Fibroblast of the aortic adventitia (primary cell): ENCODE measurements at places on chromosomes 2 and 18.

GRCh38 chr18:64149916-64150438 lies 1.1 kb upstream of the LINC00305 start:
- DNase-seq: no peak

DNA sequence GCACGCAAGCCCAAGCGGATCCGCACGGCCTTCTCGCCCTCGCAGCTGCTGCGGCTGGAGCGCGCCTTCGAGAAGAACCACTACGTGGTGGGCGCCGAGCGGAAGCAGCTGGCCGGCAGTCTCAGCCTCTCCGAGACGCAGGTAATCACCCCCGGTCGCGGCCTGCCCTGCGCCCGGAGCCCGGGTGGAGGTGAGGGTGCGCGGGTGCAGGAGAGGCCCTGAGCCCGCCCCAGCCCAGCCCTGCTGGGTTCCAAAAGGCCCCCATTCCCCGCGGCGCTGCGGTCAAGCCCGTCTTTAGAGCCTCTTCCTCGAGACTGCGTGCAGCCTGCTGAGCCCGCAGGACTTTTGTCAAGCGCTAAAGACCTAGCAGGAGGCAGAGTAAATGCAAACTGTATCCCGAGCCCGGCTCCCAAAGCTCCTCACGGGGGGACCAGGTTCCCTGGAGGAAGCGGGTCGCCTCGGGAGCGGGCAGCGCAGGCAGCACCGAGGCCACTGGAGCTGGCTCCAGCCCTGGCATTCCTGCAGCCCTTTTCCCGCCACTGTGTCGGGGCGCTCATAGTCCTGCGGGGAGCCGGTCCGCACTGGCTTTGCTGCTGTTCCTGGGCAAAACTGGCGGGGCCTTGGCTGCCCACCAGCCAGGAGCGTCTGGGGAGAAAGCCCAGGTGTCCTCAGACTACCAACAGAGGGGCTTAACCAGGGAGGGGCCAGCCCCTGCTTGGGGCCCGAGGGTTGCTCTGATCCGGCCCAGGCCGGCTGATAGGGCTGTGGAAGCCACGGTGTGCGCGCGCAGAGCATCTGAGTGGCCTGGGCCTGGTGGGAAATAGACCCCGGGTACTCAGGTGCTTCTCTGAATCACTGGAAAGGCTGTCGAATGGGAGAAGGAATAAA lies 7.3 kb downstream of the EMX1 start:
- DNase-seq: no peak

DNA sequence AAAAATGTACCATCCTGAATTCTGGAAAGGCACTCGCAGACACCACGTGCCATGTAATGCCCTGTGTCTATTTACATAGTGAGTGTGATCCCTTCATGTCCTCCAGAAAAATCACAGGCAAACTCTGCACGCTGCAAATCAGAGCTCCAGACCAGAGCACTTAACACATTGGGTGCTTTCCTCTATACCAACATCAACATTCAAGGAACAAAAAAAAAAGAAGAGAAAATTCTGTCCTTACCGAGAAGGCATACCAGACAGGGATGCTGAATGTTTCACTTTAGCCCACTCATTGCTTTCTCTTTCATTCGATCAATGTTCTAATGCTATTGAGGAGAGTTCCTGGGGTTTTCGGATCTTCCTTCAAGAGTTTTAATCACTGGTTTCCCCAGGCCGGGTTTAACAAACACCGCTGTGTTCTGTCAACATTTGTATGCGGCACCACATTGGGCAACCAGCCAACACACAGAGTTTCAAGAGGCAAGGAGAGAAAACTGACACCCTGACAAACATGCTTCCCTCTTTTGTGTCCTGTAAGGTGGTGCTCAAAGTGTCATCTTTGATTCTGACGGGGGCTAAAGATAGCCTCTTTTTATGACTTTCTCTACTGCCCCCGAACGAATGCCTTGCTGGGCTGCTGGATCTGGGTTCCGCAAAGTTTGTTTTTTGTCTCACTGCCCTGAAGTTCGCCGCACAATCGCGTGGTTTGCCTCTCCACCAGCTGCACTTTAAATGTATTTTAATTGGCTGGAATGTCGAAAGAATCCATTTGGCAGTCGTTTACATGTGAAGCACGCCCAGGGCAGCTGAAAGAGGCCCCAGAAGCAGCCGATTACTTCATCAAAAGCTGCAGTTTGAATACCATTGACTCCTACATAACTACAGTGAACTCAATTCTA lies 106.4 kb upstream of the NCKAP5 start:
- DNase-seq: peak; percentile 96

- DNase-seq: no peak
Observed at GRCh38 chr2:121096611-121097010, 188.4 kb downstream of the TFCP2L1 start.

DNA sequence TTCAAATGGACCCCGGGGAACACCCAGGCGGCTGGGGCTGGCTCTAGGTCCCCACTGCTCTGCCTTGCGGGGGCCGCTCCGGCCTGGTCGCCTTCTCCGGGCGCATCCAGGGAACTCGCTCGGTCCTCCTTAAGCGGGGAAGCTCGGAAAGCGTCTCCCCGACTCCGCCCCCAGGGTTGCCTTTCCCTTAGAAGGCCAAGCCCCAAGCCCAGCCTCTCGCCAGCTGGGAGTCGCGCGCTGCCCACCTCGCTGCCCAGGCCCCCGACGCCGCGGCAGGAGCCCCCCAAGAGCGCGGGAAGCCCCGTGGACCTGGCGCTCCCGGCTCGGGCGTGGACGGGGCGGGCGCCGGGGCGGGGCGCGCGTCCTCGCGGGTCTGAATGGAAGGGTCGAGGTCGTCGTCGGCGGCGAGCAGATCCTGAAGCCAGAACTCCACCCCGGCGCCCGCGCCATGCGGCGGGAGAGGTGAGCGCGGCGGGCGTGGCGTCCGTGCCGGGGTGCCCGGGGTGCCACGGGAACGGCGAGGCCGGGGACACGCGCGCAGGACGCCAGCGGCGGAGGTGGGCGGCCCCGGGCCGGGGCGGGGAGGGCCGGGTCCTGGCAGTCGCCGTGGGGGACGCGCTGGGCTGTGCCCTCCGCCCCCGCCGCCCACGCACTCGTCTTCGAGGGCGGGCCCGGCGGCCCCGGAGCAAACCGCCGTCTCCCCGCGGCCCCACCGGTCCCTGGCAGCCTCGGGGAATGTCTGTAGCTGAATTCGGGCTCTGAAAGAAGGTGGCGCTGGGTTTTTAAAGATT lies at the start of gene BOK:
Gene BOK (plus strand): TSS at position 214 of the 791 bp plus-strand sequence. CDS start 739 bp downstream, outside the sequence.
- peak; percentile 64 for DNase-seq

GRCh38 chr2:180370511-180371205 lies 363.6 kb upstream of the CWC22 start:
- DNase-seq: peak; percentile 44

GRCh38 chr2:239776436-239777005 lies 248.6 kb downstream of the NDUFA10 start:
- no peak for DNase-seq

GRCh38 chr2:180539541-180539940 lies 440.9 kb upstream of the UBE2E3 start:
- DNase-seq: no peak

DNA sequence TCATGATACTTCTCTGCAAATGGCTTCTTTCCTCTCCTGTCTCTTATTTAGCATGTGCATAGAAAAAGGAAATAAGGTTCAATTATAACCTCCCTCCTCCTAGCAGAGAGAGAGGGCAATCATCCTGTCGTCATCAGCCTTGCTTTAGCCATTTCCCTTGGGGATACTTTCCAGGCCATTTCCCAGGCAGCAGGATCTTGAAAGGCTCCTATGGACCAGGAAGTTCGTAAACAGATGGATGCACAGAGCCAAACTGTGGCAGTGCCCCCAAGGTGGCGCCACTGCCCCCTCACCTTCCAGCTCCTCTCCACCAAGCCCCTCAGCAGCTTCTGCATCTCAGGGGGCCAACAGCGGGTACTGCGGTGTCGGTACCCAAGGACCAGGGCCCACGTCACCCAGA lies 157.4 kb downstream of the DTNA start:
- peak; percentile 32 for DNase-seq
